ENCODE measurements at places on chromosomes 4 and X.

- no peaks in the 10 kb centered on the region for H3K36me3 ChIP-seq
- H3K27me3 ChIP-seq, result no peaks in the 10 kb centered on the region
- H3K4me3 ChIP-seq, result no peak overlapping the region
- H3K4me1 ChIP-seq, result peaks cover 19% of the 10 kb centered on the region
Observed at GRCh38 chr4:152803541-152803940, 23.8 kb downstream of the ARFIP1 start.

- H3K4me3 ChIP-seq, result no peak within 1 kb of the TSS
- H3K4me1 ChIP-seq, result peaks cover 8% of the 10 kb centered on the region
- no peaks in the 10 kb centered on the region for H3K36me3 ChIP-seq
- no peak for DNase-seq
- no peak within 1 kb of the TSS for H3K27ac ChIP-seq
Observed at GRCh38 chrX:49058794-49059193, at the start of gene CCDC120. TSS of gene CCDC120 (plus strand) at chrX:49058999. CDS start at chrX:49062042, 3,043 bp downstream.

- peak; percentile 13 for DNase-seq
- H3K4me3 ChIP-seq, result peak within 1 kb of the TSS; percentile 32
- no peak within 1 kb of the TSS for H3K27ac ChIP-seq
- no peaks in the 10 kb centered on the region for H3K36me3 ChIP-seq
- peaks cover 11% of the 10 kb centered on the region for H3K4me1 ChIP-seq
Observed at GRCh38 chr4:156971676-156972378, at the start of gene PDGFC. TSS of gene PDGFC (minus strand) at chr4:156971799. CDS start at chr4:156970903, 896 bp downstream.

- no peaks in the 10 kb centered on the region for H3K4me1 ChIP-seq
- H3K27ac ChIP-seq, result no peak overlapping the region
- no peak overlapping the region for H3K4me3 ChIP-seq
- peaks cover 9% of the 10 kb centered on the region for H3K27me3 ChIP-seq
- H3K36me3 ChIP-seq, result no peaks in the 10 kb centered on the region
Observed at GRCh38 chr4:8105306-8106100, 53.1 kb downstream of the ABLIM2 start.

DNA sequence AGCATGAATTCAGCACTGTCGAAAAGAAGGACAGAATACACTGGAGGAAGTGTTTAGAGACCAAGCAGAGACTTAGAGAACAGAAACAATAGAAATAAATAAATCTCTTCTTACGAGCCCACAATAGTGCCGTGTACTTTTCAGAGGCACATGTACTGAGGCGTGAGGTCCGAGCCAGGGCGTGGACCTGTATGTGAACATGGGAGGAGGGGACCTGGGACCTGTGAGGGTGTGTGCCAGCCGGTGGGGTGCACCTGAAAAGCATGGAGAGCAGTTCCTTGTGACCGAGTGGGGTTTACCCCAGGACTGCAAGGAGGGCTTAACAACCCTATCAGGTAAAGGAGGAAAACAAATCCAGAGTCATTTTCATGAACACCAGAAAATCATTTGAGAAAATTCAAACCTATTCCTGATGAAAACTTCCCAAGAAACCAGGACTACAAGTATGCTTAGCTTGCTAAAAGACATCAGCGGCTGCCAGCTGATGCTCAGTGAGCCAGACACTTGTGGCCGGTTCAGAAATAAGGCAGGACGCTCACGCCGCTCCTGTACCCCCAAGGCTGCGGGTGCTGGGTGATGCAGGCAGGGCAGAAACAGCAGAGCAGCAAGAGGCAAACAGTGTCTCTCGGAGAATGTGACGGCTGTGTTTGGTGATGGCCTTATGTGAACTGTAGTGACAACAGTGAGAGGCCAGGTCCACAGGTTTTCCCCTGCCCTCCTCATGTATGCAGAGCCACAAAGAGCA lies 37.1 kb downstream of the NELFA start:
- H3K27me3 ChIP-seq, result no peaks in the 10 kb centered on the region
- no peak for DNase-seq
- H3K27ac ChIP-seq, result no peak overlapping the region
- no peaks in the 10 kb centered on the region for H3K36me3 ChIP-seq

GRCh38 chrX:121902463-121902862 lies 855.1 kb downstream of the GLUD2 start:
- no peaks in the 10 kb centered on the region for H3K4me1 ChIP-seq
- DNase-seq, result no peak
- no peaks in the 10 kb centered on the region for H3K36me3 ChIP-seq
- H3K4me3 ChIP-seq, result no peak overlapping the region

DNA sequence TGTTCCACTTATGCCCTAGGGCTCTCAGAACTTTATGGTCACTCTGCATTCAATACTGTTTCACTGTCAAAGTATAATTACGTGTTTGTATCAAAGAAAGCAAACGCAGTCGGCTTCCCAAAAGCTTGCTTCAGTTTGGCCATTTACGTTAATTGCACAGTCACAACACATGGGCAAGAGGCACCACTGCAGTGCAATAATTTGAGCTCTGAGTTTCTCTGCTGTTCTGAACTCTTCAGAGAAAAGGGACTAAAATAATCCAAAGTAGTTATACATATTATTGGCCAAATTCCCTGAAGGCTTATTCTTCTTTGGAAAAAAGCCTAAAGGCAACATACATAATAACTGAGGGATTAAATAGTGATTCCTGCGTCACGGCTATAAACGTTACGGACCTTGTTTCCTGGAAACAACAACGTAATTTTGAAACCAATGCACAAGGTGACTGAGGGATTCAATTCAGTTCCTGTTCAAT lies 51.3 kb downstream of the RNF150 start:
- H3K27me3 ChIP-seq, result no peaks in the 10 kb centered on the region
- no peak overlapping the region for H3K4me3 ChIP-seq
- no peaks in the 10 kb centered on the region for H3K4me1 ChIP-seq
- DNase-seq, result no peak

DNA sequence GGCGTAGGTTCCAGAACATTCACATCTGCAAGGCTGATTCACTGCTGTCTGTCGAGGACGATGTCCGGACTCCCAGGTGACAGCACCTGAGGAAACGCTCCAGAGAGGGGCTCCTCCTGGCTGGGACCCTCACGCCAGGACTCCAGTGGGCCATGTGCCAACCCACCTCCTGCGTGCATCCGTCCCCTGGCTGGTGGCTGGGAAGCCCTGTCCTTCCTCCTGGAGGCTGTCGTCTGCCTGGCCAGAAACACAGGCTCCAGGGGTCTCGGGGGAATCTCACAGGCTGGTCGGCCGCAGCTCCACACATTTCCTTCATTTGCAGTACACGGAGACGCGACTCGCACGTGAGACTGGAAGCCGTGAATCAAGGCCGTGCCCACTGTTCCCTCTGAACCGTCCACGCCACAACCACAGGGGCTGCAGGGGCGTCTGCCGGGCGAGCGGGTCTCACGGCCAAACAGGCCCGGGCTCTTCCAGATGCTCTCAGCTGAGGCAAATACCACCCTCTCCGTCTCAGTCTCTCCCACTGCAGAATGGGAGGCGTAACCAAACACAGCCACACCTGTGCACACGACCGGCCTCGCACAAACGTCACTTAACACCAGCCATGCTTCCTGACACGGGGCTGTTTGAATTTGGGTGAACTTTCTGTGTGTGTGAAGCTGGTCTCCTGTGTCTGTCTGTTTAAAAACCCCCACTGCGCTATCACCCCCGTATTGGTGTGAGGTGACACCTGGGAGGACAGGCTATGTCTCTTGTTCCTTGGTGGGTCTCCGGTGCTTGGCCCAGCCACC lies 38.7 kb upstream of the MXD4 start:
- no peaks in the 10 kb centered on the region for H3K4me1 ChIP-seq
- no peak overlapping the region for H3K4me3 ChIP-seq
- no peaks in the 10 kb centered on the region for H3K36me3 ChIP-seq
- H3K27ac ChIP-seq, result no peak overlapping the region
- H3K27me3 ChIP-seq, result no peaks in the 10 kb centered on the region

GRCh38 chrX:115257711-115258110 lies 23.8 kb upstream of the LRCH2 start:
- H3K27ac ChIP-seq, result no peak overlapping the region
- DNase-seq, result no peak
- H3K4me1 ChIP-seq, result no peaks in the 10 kb centered on the region
- H3K36me3 ChIP-seq, result no peaks in the 10 kb centered on the region
- no peaks in the 10 kb centered on the region for H3K27me3 ChIP-seq
- no peak overlapping the region for H3K4me3 ChIP-seq

DNA sequence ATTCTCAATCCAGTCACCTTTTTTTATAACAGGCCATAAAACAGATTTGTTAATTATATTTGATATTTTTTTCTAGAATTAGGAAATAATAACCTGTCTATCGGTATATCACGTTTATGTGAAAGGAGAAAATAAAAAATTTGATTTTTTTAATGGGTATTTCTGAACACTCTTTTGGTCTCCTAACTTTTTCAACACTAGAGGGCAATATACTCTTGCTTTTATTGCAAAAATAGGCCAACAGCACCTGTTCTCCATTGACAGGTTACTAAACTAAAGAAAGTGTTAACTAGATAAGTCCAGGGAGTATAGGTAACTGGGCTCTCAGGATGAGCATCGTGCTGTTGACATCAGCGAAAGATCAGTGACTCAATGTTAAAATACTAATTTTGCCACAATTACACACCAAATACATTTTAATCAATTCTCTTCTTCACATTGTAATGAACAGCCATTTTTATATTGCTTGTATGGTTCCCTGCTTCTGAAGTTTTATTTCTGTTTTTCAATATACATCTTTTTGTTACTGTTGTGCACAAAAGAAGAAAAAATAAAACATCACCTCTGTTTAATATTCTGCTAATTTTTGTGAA lies 22.8 kb downstream of the NDST4 start:
- no peaks in the 10 kb centered on the region for H3K4me1 ChIP-seq
- no peak overlapping the region for H3K27ac ChIP-seq
- H3K27me3 ChIP-seq, result no peaks in the 10 kb centered on the region
- no peak for DNase-seq
- no peak overlapping the region for H3K4me3 ChIP-seq

DNA sequence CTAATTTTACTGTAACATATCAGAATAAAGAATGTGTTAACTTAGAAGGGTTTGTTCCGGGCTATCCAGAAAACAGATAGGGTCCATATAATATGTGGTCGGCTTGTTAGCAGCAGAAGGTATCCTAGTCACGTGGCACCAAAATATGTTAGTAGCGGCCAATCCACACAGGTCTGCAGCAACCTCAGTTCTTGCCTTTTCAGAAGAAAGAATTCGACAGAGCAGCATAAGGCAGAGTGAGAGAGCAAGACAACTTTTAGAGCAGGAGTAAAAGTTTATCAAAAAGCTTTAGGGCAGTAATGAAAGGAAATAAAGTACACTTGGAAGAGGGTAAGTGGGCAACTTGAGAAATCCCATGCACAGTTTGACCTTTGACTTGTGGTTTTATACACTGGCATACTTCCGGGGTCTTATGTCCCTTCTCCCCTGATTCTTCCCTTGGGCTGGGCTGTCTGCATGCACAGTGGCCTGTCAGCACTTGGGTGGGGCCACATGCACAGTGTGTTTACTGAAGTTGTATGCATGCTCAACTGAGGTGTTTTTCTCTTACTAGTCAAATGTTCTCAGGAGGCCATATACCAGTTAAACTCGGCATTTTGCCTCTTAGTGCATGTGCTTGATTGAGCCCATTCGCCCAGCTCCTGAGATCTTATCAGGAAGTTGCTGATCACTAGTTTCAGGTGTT lies 37.0 kb upstream of the ABCG2 start:
- DNase-seq, result no peak
- H3K4me1 ChIP-seq, result no peaks in the 10 kb centered on the region
- H3K27ac ChIP-seq, result no peak overlapping the region
- H3K27me3 ChIP-seq, result no peaks in the 10 kb centered on the region

- H3K4me3 ChIP-seq, result no peak overlapping the region
- H3K36me3 ChIP-seq, result no peaks in the 10 kb centered on the region
- H3K27ac ChIP-seq, result peak overlapping the region; percentile 16
- no peaks in the 10 kb centered on the region for H3K27me3 ChIP-seq
- DNase-seq, result peak; percentile 48
Observed at GRCh38 chr4:86967073-86967472, 32.3 kb downstream of the AFF1 start.

DNA sequence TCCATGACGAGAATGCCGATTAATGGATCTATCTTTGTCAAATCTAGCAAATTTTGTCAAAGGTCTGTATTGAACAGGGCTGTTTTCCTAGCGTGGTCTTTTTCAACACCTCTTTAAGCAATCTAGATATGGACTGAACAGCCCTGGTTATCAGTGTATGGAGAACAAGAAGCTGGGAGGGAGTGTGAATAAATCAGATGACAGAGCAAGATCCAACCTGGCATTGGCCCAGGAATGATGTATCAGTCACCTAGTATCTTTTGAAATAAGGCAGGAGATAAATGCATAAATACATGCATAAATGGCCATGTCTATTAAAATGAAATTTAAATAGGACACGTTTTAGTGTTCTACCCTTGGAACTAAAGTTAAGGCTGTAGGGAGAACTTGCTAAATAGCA lies 15.7 kb upstream of the AP1S2 start:
- no peaks in the 10 kb centered on the region for H3K27me3 ChIP-seq
- H3K36me3 ChIP-seq, result no peaks in the 10 kb centered on the region
- H3K4me3 ChIP-seq, result no peak overlapping the region
- no peak for DNase-seq
- H3K4me1 ChIP-seq, result peaks cover 3% of the 10 kb centered on the region

DNA sequence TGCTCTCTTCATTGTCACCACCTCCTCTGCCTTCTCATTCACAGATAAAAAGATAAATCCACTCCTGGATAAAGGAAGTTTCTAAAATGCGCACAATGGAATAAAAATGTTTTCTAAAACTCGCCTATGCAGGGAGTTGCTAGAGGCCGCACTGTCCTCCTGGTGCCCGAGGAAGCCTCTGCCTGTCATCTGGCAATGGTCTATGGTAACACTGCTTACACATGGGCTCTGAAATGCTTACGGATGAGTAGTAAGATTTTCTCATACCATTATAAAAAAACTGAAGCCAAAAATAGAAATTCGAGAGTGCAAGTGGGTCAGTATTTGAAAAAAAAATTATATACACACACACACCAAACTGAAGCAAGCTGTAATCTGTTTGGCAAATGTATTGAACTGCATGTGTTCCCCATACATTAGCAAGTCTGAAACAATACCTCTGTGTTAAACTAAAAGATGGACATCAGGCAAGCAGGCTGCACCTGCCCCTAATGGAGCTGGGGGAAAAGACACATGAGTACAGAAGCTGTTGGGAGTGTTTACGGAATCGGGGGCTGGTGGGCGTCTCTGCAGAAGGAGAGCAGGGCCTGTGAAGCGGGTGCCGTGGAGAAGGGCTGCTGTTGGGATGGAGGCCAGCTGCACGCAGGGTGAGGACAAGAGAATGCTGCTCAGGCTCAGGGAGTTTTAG lies 103.3 kb upstream of the FAT1 start:
- H3K27me3 ChIP-seq, result no peaks in the 10 kb centered on the region
- H3K4me3 ChIP-seq, result no peak overlapping the region
- DNase-seq, result no peak
- no peaks in the 10 kb centered on the region for H3K4me1 ChIP-seq
- H3K36me3 ChIP-seq, result no peaks in the 10 kb centered on the region
- H3K27ac ChIP-seq, result no peak overlapping the region
